ENCODE measurements at places on chromosomes 6 and 20.

- no peak for DNase-seq
These were observed 21.6 kb upstream of the BCAS1 start for GRCh38 chr20:54092021-54092420.

GRCh38 chr6:43284991-43285781 lies 12.9 kb upstream of the SLC22A7 start:
- DNase-seq = no peak

DNA sequence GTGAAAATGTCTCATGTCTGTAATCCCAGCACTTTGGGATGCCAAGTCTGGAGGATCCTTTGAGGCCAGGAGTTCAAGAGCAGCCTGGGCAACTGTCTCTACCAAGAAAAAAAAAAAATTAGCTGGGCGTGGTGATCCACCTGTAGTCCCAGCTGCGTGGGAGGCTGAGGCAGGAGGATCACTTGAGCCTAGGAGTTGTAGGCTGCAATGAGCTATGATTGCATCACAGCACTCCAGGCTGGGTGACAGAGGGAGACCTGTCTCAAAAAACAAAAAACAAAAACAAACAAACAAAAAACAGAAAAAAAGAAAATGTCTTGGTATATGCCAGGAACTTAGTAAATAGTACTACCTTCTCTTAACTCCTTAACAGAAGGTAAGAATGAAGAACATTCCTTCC lies 31.4 kb upstream of the TMEM14A start:
- DNase-seq = no peak

GRCh38 chr6:70530023-70530422 lies 36.7 kb upstream of the SDHAF4 start:
- DNase-seq = no peak

DNA sequence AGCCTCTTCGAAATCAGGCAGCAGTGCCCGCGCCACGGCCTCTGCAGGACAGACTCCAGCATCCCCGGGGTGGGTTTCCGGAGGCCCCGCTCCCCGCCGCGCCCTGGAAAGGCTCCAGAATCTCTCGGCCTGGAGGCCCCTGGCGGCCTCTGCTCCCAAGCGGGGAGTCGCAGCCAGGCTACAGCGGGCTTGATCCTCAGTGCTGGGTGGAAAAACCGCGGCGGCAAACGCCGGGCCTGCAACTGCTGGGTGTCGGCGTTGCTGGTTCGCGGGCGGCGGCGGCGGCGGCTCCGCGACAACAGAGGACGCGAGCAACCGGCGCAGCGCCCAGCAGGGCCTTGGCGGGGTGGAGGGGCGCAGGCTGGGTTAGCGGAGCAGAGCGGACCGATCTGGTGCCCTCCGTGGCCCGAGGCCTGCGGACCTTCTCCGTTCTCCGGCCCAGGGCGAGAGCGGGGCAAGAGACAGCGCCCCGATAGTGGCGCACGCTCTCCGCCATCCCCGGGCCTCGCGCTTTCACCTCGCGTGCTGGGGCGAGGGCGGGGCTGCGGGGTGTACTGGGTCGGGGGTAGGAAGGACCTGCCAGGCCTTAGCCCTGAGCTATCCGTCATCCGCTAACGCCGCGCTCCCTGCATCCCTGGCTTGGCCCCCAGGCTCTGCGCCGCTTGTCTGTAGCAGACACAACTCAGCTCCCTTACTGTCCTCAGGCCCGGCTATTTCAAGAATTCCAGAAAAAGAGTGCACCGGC lies 3.4 kb upstream of the ZNF292 start:
- peak; percentile 87 for DNase-seq

DNA sequence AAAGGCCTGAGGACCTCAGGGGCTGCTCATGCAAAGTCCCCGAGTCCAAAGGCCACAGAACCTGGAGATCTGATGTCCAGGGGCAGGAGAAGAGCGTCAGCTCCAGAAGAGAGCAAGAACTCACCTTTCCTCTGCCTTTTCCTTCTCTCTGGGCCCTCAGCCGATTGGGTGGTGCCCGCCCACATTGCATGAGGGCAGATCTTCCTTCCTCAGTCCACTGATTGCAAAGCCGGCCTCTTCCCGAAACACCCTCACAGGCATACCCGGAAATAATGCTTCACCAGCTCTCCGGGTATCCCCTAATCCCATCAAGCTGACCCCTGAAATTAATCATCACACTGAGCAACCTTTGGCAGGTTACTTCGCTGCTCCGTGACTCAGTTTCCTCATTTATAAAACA lies 33.4 kb downstream of the SPDEF start:
- no peak for DNase-seq

GRCh38 chr20:62595491-62595890 lies 46.8 kb upstream of the SLCO4A1 start:
- DNase-seq = peak; percentile 74

DNA sequence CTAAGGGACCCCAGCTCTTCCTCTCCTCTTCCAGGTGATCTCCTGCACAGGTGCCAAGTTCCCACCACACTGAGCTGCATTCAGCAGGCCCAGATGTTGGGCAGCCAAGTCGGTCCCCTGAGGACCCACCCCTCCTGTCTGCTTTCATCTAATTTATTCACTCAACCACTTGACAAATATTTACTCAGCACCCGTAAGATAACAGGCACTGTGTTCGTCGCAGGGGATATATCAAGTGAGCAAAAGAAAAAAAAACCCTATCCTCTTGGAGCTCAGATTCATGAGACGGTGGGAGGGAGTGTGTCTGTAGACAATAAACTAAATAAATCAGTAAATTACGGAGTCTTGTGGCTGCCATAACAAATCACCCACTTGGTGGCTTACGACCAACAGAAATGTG lies 143.6 kb downstream of the MRPL14 start:
- DNase-seq = peak; percentile 18

DNA sequence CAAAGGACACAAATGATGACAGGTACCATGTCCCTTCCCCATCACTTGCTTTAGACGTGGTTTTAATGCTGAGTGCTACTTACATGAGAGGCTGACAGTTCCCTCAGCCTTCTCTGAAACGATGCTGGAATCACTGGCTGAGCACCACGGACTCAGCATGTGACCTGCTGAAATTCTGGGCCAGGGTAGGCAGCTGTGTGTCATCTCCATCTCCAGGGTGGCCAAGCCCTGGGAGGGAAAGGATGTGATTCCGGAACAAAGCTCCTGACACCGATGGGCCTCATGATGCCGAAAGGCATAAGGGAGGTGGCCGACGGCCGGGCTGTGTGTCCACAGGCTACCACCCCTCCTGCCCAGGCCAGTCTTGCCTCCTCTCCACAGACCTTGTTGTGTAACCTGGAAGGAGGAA lies 184.3 kb upstream of the CST7 start:
- DNase-seq = peak; percentile 24

DNA sequence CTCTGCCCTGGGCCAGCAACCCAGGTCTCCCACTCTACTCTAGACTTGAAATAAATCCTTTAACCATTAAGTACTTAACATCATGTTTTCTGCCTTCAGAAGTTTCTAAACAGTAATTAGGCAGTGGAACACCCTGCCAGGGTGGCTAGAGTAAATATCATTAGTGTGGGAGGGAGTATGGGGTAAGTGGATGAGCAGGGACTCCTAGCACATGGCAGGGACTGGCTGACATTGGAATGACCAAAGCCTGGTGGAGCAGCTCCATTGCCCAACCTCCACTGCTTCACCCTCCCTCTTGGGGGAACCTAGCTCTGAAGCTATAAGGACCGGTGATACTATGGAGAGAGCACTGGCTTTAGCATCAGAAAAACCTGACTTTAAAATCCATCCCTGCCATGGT lies 167.1 kb downstream of the MAFB start:
- no peak for DNase-seq

DNA sequence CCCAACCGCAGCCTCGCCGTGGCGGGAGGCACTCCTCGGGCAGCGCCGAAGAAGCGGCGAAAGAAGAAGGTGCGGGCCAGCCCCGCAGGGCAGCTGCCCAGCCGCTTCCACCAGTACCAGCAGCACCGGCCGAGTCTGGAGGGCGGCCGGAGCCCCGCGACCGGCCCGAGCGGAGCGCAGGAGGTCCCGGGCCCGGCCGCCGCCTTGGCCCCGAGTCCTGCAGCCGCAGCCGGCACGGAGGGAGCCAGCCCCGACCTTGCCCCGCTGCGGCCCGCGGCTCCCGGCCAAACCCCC lies 525 bp downstream of the PNRC1 start:
- DNase-seq = no peak

DNA sequence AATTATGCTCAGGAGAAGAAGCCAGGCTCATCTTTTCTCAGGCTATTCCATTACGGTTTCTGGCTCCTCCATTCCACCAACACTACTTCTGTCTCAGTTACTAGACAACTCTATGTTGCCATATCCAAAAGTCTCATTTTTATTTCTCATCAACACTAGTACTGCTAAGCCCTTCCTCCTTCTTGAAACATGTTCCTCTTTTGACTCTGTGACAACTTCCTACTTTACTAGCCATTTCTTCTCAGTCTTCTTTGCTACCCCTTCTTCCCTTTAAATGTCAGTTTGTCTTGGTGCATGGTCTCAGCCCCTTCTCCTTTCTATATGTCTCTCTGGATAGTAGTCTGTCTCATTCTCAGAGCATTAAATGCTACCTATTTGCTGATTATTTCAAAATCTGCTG lies 7.1 kb upstream of the ADGRG6 start:
- DNase-seq = no peak

DNA sequence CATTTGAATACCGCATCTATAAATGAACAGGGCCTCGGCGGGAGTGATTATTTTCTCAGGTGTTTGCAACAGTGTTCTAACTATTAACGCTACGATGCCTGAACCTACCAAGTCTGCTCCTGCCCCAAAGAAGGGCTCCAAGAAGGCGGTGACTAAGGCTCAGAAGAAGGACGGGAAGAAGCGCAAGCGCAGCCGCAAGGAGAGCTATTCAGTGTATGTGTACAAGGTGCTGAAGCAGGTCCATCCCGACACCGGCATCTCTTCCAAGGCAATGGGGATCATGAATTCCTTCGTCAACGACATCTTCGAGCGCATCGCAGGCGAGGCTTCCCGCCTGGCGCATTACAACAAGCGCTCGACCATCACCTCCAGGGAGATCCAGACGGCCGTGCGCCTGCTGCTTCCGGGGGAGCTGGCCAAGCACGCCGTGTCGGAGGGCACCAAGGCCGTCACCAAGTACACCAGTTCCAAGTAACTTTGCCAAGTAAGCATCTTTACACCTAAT lies 70.9 kb downstream of the HFE start:
- peak; percentile 85 for DNase-seq

- DNase-seq = no peak
These were observed 46.3 kb upstream of the IYD start for GRCh38 chr6:150322466-150322871.

- no peak for DNase-seq
These were observed 41.8 kb downstream of the TIAM2 start for GRCh38 chr6:155036907-155037306.

GRCh38 chr6:168280899-168281245 lies 38.7 kb downstream of the DACT2 start:
- no peak for DNase-seq

DNA sequence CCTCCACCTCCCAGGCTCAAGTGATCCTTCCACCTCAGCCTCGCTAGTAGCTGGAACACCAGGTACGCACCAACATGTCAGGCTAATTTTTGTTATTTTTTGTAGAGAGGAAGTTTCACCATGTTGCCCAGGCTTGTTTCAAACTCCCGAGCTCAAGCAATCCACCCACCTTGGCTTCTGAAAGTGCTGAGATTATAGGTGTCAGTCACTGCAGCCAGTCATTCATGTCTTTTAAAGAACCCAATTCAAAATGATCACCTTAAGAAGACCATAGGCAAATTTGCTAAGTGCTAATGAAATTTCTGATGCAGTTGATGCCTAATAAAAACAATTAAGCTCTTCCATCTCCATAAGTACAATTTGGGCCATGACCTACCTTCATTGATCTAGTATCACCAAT lies 2.6 kb upstream of the VNN2 start:
- no peak for DNase-seq

DNA sequence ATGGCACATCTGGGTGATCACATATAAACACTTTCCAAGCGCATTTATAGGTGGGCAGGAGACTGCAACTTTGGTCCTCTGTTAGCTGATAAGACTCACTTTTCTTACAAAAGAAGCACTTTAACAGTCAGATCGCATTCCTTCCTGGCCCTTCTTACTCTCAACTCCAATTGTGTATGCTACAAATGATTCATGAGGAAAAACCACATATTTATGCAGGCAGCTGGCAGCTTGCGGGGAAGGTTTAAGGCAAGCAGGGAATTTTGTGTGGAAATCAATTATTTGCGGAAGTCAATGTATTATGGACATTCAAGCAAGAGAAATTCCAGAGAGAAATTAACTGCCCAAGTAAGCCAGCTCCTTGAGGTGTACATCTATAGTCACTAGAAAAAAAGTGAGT lies 194.0 kb downstream of the PKHD1 start:
- DNase-seq = no peak
